Testis (tissue), 5 donors: ENCODE measurements at places on chromosomes 1 and 21.

DNA sequence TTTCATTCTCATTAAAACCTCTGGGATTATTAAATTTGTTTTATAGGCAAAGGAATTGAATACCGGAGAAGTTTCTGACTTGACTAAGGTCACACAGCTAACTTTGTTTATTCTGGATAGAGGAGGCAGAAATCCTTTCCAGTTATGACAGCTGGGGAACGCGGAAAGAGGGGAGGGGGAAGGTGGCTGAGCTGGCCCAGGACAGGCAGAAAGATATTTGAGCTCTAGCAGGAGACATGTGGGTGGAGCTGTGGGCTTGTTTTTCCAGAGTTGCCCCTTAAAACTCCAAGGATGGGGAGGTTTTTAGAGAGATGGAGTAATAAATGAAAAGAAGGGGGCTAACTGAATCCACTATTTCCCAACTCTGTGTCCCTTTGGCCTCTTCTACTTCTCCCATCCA is 27.8 kb downstream of the FOXD2 start:
- H3K36me3 ChIP-seq: no peaks in the 10 kb centered on the region
- H3K4me3 ChIP-seq: no peak overlapping the region
- H3K27ac ChIP-seq: no peak overlapping the region
- H3K4me1 ChIP-seq: no peaks in the 10 kb centered on the region
- no peaks in the 10 kb centered on the region for H3K27me3 ChIP-seq

GRCh38 chr1:109759513-109760334 is 4.0 kb downstream of the EPS8L3 start:
- no peak overlapping the region for H3K4me3 ChIP-seq
- peaks cover 55% of the 10 kb centered on the region for H3K4me1 ChIP-seq
- H3K36me3 ChIP-seq: no peaks in the 10 kb centered on the region
- peak overlapping the region; percentile 82 for H3K27ac ChIP-seq
- H3K27me3 ChIP-seq: no peaks in the 10 kb centered on the region

- DNase-seq: no peak
- H3K27me3 ChIP-seq: no peaks in the 10 kb centered on the region
- peaks cover 4% of the 10 kb centered on the region for H3K4me1 ChIP-seq
- H3K4me3 ChIP-seq: no peak overlapping the region
Observed at GRCh38 chr21:46017148-46017547, 35.6 kb downstream of the COL6A1 start.

DNA sequence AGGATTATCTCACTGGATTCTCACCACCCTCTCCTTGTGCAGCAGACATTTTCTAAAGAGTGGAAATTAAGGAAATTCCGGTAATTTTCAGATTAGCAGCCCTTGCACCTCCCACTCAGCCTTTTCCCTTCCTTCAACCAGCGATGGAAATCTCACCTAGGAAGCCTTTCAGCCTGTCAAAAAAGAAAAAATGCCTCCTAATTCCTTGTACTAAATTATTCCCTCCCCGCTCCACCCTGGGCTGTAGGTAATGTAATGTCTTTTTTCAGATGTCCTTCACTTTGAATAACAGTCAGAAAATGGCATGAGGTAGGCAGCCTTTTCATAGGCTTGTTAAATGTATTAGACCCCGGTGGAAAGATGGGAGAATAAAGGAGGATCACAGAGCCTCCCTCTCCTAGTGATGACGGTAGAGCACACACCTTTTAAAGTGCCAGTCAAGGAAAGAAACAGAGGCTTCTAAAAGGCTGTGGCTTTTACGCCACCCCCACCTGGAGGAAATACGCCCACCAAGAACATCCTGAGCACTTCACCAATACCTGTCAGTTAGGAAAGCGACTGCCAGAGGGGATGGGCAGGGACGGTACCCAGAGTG is 62.8 kb upstream of the NEK2 start:
- no peak for DNase-seq
- H3K4me3 ChIP-seq: no peak overlapping the region
- H3K36me3 ChIP-seq: no peaks in the 10 kb centered on the region
- peaks cover 35% of the 10 kb centered on the region for H3K4me1 ChIP-seq
